ENCODE measurements at places on chromosomes 13 and 19.

GRCh38 chr19:14565298-14565679 is 6.6 kb downstream of the NDUFB7 start:
- no peak overlapping the region for H3K27ac ChIP-seq
- H3K36me3 ChIP-seq = peaks cover 14% of the 10 kb centered on the region
- H3K4me1 ChIP-seq = peaks cover 28% of the 10 kb centered on the region
- DNase-seq = no peak

DNA sequence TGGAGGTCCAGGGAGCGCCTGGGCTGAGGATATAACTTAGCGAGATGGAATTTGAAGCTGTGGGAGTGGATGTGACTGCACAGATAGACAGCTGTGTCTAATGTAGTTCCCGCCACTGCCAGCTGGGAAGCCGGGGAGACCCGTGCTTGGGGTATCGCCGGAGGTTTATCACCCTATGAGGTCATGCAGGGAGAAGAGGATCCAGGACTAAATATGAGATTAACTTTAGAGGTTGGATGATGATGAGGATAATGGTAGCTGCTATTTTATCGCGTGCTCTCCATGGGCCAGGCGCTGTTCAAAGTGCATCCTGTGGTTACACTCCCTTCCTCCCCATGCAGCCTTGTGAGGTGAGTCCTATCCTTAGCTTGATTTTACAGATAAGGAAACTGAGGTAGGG is 19.9 kb downstream of the SSC5D start:
- H3K4me3 ChIP-seq = no peak overlapping the region
- no peaks in the 10 kb centered on the region for H3K36me3 ChIP-seq
- H3K4me1 ChIP-seq = peaks cover 5% of the 10 kb centered on the region
- no peak for DNase-seq

DNA sequence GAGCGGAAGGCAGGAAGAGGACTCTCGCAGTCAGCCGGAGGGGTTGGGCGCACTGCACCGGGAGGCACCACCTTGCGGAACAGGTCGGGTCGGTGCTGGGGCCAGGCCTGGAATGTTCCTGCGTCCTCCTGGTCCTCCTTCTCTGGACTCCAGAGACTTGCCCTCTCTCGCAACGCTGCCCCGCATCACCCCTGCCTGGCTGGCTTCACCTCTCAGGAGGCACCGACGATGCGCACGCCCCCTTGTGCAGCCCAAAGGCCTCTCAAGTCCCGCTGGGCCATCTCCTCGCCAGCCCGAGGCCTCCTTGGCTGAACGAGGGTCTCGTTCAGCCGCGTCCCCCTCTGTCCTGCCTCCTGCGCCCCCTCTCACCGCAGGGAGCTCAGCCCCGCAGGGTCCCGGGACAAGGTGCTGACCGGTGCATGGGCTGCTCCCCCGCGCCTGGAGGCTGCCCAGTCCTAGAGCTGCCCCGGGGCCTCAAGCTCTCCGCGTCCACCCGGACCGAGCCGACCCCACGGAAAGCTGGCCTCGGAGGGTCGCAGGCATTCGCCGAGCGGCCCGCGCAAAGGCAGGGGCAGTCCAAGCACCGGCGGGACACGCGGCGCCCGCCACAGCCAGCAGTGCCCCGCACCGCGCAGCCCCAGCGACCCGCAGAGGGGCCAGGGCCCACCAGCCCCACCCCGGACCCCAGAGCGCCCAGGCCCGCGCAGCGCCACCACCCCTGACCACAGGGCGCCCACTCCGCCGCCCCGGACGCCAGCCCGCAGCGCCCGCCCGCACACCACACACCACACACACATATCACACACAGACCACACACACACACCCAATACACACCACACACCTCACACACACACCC is 133.8 kb downstream of the CRYL1 start:
- no peaks in the 10 kb centered on the region for H3K27me3 ChIP-seq
- no peak for DNase-seq
- H3K36me3 ChIP-seq = no peaks in the 10 kb centered on the region

DNA sequence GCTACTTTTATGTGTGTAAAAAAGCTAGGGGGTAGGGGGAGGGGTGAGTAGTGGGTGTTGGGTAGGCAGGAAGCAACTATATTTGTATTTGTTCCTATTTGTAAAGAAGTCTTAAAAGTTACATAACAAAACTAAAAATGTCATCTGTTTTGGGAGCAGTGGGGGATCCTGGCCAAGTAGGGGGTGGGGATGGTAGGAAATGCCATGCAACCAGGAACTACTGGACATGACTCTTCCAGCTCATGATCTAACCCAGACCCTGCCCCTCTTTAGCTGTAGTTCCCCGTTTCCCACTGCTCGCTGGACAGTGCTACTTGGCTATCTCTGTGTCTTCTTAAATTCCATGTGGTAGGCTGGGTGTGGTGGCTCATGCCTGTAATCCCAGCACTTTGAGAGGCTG is 3.2 kb downstream of the GTF3A start:
- H3K36me3 ChIP-seq = peaks cover 45% of the 10 kb centered on the region
- peaks cover 63% of the 10 kb centered on the region for H3K4me1 ChIP-seq
- DNase-seq = no peak
- H3K4me3 ChIP-seq = peak overlapping the region; percentile 71

DNA sequence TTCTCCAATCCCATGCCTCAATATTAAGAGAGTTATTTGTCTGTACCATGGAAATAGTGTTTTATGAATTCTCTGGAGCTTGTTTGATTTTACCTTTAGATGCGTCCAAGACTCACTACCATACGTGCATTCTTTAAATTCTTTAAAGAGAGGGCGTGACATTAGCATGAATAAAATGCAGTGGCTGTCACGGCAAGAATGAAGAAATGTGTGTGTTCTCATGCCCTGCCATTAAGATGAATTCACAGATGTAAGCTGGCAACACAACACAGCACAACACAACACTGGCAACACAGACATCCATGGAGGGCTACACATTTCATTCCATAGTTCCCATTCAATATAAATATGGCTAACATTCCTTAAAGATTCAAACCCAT is 213.4 kb downstream of the ENOX1 start:
- no peaks in the 10 kb centered on the region for H3K27me3 ChIP-seq
- H3K27ac ChIP-seq = no peak overlapping the region
- no peak for DNase-seq
- no peaks in the 10 kb centered on the region for H3K4me1 ChIP-seq
- no peaks in the 10 kb centered on the region for H3K36me3 ChIP-seq

DNA sequence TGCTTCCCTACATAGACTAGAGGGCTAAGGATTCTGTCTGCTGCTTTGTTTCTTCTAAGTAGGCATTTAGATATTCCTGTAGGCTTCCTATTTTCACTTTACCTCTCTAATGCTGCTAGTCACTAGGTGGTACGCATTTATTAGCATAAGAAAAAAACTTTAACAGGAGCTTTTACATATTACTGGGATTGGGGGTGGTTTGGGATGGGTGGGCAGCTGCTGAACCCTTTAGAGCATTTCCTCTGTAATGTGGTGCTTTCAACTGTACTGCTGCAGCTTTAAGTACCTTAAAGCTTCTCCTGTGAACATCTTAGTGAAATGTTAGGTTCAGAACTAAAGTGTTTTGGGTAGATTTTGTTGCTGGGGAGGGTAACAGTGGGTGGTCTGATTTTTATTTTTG is 92.6 kb downstream of the ZNF486 start:
- H3K36me3 ChIP-seq = no peaks in the 10 kb centered on the region
- H3K27ac ChIP-seq = no peak overlapping the region
- no peak for DNase-seq

- no peaks in the 10 kb centered on the region for H3K27me3 ChIP-seq
- H3K4me3 ChIP-seq = no peak overlapping the region
- no peak for DNase-seq
- H3K27ac ChIP-seq = no peak overlapping the region
- no peaks in the 10 kb centered on the region for H3K4me1 ChIP-seq
Measured at GRCh38 chr13:22561581-22561980, 619.2 kb upstream of the SGCG start.

- no peaks in the 10 kb centered on the region for H3K36me3 ChIP-seq
- no peaks in the 10 kb centered on the region for H3K27me3 ChIP-seq
- DNase-seq = no peak
- H3K4me3 ChIP-seq = no peak overlapping the region
- no peaks in the 10 kb centered on the region for H3K4me1 ChIP-seq
Measured at GRCh38 chr13:112679932-112680677, 9.7 kb upstream of the ATP11A start.

All from CD8-positive, alpha-beta memory T cell (primary cell).